ENCODE measurements at places on chromosomes 1 and 21. TPM values are rescaled to one million over a fixed set of nuclear protein-coding genes. Genes with fewer than 3 reads are reported as not detected.

- no peak for DNase-seq
These were observed 4.1 kb downstream of the ANGPTL3 start for GRCh38 chr1:62601457-62601856.

GRCh38 chr1:195738966-195739650 lies 869.1 kb downstream of the KCNT2 start:
- no peak for DNase-seq

DNA sequence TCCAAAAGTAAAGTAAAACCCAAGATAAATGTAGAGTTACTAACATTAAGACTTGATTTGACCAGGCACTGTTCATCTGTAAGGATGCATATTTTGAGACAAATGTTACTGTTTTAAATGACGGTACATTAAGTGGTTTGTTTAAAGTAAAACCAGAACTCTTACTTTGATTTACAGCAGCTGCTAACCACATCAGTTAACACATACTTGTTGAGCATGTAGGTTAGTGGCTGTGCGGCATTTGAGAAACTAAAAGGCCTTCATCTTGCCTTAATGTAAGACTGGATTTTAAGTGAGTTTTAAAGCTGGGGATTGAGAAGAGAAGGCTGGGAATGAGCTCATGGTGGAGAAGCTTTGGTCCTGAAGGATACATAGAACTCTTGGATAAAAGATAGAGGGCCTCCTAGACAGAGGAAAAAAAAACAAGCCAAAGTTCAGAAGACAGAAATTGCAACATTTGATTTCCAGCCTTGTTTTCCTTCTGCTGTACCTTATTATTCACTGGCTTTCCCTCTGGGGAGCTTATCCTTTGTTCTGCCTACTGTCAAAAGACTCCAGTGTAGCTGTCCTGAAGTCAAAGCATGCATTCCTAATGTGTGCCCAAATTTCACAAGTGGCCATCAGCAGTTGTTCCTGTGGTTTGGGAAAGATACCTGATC lies 66.6 kb downstream of the MTR start:
- no peak for DNase-seq

SLC2A5 gene
- total RNA-seq: 0.18 TPM

DNA sequence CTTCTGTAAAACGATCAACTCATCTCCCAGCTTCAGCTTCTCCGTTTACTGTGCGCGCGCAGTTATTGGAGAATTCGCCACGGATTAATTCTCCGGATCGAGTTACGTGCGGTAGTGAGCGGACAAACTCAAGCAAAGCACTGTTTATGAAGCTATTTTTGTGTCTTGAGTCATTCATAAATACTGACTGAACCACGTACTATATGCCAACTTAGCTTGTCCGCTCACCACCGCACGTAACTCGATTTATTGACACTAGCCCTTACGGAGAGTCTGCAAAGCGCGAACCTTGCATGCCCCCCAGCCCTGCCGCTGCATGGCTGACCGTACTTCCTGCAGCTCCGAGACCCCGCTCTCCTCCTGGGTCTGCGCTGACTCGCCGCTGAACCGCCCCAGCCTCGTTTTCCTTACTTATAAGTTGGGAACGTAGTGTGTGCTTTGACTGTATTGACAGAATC lies 773 bp downstream of the CHD1L start:
- no peak for DNase-seq

Measured in glomerular endothelial cell (primary cell).